T-helper 9 cell (primary cell): ENCODE measurements at places on chromosomes 12 and 14.

- no peak for DNase-seq
These were observed 710 bp upstream of the FOS start for GRCh38 chr14:75277815-75278421.

GRCh38 chr12:11649413-11650285, at the start of gene ETV6:
Gene ETV6 (plus strand): TSS chr12:11649674. CDS start chr12:11650128, 454 bp downstream.
- peak; percentile 47 for DNase-seq

DNA sequence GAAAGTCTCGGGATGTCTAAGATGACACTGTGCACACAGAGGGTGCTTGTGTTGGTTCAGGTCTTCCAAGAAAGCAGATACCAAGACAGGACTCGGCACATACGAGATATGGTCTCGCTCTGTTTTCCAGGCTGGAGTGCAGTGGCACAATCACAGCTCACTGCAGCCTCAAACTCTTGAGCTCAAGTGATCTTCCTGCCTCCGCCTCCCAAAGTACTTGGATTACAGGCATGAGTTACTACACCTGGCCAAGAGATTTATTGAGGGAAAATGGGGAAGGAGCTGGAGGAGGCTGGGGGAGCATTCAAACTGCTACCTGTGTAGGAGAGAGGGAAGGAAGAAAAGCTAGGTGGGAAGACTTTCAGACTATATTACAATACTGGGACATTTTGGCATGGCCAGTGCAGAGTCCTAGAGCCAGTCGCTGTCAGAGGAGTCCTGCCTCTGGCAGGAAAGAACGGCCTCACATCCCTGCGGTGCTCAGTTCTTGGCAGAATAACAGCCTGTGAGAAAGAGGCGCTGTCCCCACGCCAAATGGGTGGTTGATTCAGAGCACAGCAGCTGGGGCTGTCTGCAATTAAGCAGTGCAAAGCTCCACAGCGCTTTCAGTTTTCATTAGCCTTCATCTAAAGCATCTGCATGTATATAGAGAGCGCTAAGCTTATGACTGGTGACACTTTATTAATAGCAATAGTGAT, 18.3 kb downstream of the SLC17A8 start:
- no peak for DNase-seq

GRCh38 chr14:54121466-54122027, 164.9 kb upstream of the BMP4 start:
- DNase-seq: no peak

- DNase-seq: peak; percentile 89
These were observed 25.3 kb upstream of the GPR132 start for GRCh38 chr14:105090493-105091053.

GRCh38 chr14:93078870-93079269, 36.9 kb downstream of the ITPK1 start:
- no peak for DNase-seq

DNA sequence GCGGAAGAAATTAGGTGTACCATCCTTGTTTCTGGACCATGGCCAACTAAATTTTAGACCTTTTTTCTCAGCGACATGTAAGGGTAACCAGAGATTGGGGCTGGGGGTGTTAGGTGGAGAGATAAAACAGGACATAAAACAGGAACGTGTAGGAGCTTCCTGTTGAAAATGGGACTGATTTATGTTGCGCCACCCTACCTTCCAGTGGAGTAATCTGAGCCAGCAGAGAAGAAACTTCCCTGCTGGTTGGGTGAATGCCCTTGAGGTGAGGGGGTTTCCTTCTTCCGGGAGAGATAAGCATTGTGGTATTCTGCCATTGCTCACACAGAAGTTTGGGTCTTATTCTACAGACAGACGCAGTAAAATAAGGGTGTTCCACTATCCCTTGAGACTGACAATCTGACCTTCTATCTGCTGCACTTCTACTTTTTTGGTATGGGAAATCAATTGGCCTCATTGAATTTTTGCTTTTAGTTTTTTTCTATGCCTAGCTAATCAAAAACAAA, 417.6 kb downstream of the PCNX1 start:
- DNase-seq: peak; percentile 11

DNA sequence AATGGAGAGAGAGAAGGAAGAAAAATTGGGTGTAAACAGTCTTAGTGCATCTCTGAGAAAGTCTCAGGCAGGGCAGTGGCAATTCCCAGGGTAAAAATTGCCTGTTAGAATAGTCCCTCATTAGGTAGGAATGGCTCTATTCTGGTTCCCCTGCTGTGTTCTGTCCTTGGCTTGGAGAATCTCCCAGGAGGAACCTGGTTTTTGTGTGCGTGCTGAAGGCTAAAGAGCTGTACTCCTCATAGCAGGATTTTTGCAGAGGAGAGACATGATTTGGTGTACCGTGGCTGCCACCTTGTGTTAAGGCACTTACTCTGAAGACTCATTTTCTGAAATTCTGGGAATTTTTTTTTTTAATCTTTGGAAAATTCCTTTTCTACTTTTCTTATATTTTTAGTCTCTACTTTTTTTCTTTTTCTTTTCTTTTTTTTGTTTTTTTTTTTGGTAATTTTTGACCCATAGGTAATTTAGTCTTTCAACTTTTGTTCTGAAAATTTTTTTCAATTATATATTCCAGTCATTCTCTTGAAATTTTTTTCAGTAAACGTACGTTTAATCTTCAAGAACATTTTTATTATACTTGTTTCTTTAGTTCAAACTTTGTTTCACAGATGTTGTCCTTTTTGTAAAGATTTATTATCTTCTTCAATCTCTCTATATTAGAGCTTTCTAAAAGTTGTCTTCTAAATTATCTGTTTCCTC, 63.8 kb downstream of the FBXO33 start:
- DNase-seq: no peak

- no peak for DNase-seq
These were observed 271.8 kb downstream of the TRHDE start for GRCh38 chr12:72543777-72544467.

- DNase-seq: no peak
These were observed 332.0 kb downstream of the MED13L start for GRCh38 chr12:115945491-115945885.
